Tibial nerve (tissue), 4 donors: ENCODE measurements at places on chromosomes 6 and 20. TPM values are rescaled to one million over a fixed set of nuclear protein-coding genes. Genes with fewer than 3 reads are reported as not detected.

- no peak for DNase-seq
- H3K27ac ChIP-seq = no peak overlapping the region
- no peak overlapping the region for H3K4me3 ChIP-seq
- no peaks in the 10 kb centered on the region for H3K4me1 ChIP-seq
- H3K27me3 ChIP-seq = no peaks in the 10 kb centered on the region
Observed at GRCh38 chr6:139996253-139996834, 621.9 kb upstream of the CITED2 start.

- H3K36me3 ChIP-seq = no peaks in the 10 kb centered on the region
- no peak overlapping the region for H3K27ac ChIP-seq
- no peak overlapping the region for H3K4me3 ChIP-seq
- no peak for DNase-seq
- H3K4me1 ChIP-seq = peaks cover 12% of the 10 kb centered on the region
Observed at GRCh38 chr6:14981960-14982359, 263.9 kb upstream of the JARID2 start.

DNA sequence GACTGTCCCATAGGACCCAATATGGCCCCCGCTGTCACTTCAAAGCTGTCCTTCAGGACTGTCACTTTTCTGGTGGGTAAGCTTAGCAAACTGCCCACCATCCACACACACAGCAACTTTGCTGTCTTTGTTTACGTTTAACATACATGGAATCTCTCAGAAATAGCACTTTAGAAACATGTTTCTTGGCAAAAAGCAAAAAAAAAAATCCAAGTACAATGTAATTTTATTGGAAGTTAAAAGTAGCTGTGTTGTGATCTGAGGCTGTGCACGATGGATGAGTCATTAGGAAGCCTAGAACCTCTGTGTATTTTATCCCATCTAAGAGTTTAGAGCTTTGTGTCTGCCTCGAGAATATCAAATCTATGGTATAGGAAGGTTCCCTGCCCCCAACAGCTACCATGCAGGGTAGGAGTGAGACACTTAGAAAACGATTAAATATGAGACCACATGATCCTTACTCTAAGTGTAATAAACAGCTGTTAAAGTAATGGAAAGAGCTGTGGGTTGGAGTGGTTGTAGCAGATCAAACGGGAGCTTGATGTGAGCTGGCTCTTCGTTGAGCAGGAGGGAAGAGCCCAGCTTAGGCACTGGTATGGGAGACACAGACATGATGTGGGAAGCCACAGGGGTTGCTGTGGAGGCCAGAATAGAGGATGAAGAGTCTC lies 119.5 kb downstream of the PLEKHG1 start:
- no peak for DNase-seq
- H3K27ac ChIP-seq = no peak overlapping the region
- H3K4me1 ChIP-seq = peaks cover 4% of the 10 kb centered on the region
- H3K36me3 ChIP-seq = no peaks in the 10 kb centered on the region
- no peak overlapping the region for H3K4me3 ChIP-seq

DNA sequence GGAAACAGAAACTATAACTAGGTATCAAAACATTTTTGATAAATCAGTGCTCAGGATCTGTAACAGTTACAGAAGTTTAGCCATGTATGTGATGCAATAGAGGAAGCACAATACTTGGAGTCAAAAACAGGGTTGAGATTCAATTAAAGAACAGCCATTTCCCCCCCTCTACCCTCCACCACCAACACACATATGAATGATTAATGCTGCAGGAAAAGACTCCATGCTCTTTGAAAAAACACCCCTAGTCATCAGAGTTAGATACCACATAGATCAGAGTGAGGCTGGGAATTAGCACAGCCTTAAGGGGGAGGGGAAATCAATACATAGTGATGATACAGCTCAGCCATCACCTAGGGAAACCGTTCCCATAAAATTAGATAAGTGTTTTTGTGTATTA lies 108.9 kb upstream of the EMILIN3 start:
- no peaks in the 10 kb centered on the region for H3K27me3 ChIP-seq
- H3K4me1 ChIP-seq = peaks cover 11% of the 10 kb centered on the region
- H3K36me3 ChIP-seq = no peaks in the 10 kb centered on the region
- H3K4me3 ChIP-seq = no peak overlapping the region

DNA sequence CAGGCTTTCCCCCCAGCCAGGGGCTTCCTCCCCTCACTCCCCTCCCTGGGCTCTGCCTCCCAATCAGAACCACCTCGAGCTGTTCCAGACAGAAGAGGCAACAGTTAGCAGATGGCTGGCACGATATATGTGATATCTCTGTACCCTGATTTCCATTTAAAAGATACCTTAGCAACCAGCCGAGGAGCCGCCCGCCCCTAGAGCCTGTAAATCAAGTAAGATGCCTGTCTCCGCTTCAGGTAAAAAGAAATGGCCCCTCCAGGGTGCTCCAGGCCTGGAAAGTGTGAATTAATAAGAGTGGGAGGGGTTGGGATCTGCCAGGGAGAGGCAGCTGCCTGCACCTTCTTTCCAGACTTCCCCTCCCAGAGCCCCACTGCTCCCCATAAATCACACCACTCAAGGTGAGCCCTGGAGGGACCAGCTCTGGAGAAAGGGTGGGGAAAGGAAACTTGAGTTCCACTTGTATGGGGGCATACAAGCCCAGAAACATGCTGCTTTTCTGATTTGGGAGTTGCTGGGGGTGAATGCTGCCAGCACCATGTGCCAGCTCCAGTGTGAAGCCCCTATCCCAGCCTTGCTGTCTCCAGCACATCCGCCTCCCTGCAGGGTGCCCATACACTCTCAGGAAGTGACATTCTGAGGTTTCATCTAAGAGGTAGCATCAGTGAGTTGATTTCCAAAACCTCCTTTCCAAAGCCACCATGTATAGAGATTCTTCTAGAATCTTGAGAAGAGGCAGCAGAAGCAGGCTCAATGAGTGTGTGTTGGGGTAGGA lies 148.0 kb downstream of the LRFN2 start:
- no peak for DNase-seq
- H3K27ac ChIP-seq = no peak overlapping the region
- no peaks in the 10 kb centered on the region for H3K36me3 ChIP-seq
- H3K4me1 ChIP-seq = no peaks in the 10 kb centered on the region
- H3K4me3 ChIP-seq = no peak overlapping the region

HLA-DRA gene
- total RNA-seq = 179 TPM

AVP gene
- not detected for total RNA-seq

OR2J3 gene
- total RNA-seq = not detected
